ENCODE measurements at places on chromosomes 6 and 20.

DNA sequence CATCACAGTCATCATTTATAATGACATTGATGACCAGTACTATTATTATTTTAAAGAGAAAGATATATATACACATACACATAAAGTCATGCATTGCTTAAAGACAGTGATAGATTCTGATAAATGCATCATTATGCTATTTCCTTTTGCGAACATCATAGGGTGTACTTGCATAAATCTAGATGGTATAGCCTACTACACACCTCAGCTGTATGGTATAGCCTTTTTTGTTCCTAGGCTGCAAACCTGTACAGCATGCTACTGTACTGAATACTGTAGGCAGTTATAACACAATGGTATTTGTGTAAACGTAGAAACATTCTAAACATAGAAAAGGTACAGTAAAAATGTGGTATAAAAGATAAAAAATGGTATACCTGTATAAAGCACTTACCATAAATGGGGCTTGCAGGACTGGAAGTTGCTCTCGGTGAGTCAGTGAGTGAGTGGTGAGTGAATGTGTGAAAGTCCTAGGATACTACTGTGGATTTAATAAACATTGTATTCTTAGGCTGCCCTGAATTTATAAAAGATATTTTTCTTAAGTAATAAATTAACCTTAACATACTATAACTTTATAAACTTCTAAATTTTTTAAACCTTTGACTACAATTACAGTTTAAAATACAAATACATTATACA is 23.9 kb downstream of the QKI start:
- DNase-seq, result no peak

- no peak for DNase-seq
Observed at GRCh38 chr6:153564803-153565202, 433.7 kb upstream of the RGS17 start.

DNA sequence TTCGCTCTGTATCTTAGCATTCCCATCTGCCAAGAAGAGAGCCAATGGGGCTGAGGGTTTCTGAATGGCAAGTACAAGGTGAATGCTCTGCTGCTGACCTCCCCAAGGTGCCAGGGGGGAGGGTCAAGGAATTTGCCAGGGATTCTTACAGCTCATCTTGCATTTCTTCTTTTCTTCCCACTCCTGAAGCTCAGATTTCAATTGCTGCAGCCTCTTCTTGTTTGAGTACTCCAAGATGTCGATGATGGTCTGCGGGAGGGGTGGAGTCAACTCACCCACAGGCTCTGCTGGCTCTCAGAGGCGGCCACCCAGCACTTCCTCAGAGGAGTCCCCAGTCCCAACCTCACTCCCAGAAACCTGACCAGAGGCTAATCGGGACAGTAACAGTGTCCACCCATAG is 12.4 kb downstream of the C20orf96 start:
- no peak for DNase-seq

- no peak for DNase-seq
Observed at GRCh38 chr20:4297127-4297826, 281.9 kb upstream of the RNF24 start.

DNA sequence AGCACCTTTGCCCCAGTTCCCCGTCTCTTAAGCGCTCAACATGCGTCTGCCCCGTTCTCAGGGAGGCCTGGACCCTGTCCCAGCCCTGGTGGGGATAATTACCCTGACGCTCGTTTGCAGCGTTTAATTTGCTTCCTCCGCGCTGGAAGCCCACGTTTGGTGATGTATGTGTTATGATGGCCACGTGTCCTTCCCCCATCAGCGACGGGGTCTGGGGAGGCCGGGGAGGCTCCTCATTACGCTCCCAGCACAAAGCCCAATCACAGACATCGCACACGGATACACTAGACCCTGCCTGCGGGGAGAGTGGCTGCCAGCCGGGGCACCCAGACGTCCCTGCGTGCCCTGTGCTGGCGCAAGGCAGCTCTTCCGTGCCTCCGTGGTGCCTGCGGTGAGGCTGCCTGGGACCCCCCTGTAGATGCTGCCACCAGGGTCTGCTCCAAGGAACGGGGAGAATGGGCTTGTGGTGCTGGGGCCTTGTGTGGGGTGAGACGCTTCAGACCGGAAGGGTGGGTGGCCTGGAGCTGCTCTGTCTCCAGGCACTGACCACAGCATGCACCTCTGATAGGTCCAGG is 10.2 kb upstream of the CHRNA4 start:
- no peak for DNase-seq

DNA sequence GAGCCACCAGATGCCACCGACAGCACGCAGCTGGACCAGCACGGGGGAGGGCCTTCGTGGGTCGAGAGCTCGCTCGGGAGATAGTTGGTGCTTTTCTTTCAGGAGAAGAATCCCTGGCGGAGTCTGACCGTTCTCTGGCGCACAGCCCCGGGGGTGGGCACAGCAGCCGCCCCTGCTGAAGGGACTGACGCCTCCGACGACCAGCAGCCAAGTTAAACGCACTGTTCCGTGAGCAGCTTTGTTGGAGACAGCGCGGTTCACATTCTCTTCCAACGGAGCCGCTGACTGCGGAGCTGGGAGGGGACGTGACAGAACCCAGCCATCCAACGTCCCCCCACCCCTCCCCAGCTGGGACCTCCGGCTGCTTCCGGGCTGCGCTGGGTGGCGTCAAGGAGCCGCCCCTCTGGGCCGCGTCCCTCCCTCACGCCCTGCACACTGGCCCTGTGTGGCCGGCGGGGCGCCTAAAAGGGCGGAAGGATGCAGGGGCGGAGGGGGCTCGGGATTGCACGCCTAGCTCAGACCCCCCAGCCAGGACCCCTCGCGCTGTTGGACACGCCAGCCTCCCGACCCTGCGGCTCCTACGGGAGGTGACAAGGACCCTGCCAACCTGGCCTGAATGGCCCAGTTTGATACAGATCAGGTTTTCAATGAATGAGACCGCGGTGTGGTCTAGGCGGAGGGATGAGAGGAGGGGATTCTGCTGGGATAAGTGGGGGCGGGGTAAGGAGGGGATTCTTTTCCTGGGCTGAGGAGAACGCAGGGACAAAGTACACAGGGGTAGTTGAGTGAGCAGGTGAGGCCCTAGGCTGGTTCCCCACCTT is 36.4 kb upstream of the KHDC1 start:
- DNase-seq, result no peak

GRCh38 chr6:118844915-118845314 is 49.0 kb upstream of the ASF1A start:
- DNase-seq, result no peak

DNA sequence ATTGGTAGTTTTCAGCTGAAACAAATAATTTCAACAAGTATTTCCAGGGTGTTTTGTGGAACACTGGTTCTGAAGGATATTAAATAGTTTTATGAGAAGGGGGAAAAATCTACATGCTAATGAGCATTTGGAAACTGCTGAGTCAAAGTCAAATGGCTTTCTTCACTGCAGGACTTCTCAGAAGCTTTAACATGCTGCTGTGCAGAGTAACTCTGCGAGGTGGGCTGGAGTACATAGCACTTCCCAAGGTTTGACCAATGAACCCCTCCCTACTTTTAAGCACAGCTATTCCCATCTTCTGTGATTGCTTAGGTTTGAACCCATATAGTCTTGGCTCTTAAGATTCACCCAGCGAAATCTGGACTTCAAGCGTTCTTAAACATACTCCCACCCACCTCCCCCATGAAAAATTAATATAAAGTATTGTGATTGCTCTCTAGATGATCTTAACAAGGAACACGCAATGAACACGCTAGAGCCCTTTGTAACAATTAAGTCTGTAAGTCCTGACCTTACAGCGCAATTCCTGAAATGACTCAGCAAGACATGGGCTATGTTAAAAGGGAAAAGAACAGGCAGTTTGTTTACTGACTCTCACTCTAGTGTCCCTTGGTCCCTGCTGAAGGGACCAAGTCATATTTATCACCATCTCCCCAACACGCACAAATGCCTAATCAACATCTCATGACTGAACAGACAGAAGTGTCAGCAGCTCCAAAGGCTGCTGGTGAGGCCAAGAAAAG is 105.2 kb downstream of the NFATC2 start:
- no peak for DNase-seq

- peak; percentile 45 for DNase-seq
Observed at GRCh38 chr6:31814677-31815024, 432 bp downstream of the HSPA1L start.

DNA sequence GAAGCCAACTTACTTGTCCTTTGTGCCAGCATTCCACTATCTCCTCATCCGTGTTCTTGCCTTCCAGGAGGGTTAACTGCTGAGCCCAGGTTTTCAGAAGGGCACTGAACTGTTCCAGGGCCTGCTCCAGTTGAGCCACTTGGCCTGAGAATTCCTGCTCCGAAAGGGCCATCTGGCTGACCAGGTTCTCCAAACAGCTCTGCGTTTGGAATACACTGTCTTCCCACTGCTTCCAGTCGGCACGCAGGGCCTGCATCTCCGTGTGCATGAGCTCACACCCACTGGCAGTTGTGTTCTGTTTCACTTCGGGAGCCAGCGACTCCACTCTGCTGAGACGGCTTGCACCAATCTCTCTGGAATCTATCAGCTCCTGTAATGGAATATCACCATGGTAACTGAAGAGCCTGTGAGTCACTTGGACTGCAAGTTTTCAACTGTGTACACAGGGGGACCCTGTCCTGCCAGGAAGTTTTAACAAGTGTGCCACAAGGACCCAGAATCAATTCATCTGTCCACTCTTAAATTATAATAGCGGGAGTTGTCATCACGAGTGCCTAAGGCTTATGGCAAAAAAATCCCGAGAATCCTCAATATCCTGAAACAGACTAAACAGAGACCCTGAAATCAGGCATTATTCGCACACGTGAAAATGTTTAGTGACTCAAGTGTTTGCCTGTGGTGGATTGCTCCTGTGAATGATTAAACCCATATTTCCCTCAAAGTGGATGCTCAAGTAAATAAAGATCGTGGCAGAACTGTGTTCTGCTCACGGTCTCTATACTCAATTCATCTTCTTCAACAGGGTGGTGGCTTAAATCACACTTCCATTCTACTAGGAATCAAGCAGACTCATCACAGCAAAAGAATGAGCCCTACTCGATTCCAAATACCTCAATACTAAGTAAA is 255.9 kb downstream of the SYNE1 start:
- DNase-seq, result no peak

DNA sequence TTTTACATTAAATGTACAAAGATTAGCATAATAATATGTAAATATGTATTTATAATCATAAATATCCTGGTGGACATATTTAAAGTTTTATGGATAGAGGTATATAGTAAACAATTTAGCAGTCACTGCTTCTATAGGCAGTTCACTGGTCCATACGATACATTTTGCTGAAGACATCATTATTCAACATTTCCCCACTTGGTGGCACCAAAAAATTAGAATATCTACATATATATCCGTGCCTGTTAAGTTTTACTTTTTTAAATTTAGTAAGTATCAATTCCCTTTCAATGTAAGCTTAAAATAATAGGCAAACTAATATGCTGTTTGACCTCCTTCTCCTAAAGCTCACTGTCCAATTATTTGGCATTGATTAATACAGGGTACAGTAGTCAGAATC is 64.2 kb downstream of the LMBRD1 start:
- no peak for DNase-seq

DNA sequence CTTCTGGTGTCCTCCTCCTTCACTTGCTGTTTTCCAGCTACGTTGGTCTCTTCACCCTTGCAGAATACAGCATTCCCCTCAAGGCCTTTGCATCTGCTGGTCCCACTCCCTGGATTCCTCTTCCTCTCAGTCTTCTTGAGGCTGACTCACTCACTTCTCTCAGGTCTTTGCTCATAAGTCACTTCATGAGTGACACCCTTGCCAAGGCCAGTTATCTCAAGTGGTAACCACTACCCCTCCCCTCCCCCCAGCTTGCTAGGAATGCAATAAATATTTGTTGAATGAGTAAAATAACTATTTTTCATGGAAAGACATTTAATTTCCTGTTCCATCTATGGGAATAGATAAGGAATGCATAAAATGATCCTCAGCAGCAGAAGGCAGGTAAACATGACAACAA is 131.7 kb downstream of the PLCB4 start:
- no peak for DNase-seq

DNA sequence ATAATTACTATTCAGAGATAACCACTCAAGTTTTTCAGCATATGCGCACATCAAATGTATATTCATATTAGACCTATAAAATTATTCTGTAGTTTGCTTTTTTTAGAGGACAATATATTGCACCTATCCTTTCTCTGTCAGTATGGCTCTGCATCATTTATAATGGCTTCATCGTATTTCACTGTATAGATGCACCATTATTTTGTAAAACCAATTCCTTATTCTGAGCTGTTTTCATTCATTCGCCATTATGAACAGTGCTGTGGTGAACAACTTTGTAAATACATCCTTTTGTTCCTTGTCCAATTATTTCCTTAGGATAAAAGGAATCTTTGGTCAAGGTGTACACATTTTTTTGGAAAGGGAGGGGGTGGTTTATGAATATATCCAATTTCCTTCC is 29.2 kb upstream of the BCAS4 start:
- no peak for DNase-seq

- DNase-seq, result no peak
Observed at GRCh38 chr6:41719436-41720261, 15.8 kb downstream of the TFEB start.

- DNase-seq, result no peak
Observed at GRCh38 chr20:40749985-40750506, 61.0 kb upstream of the MAFB start.

DNA sequence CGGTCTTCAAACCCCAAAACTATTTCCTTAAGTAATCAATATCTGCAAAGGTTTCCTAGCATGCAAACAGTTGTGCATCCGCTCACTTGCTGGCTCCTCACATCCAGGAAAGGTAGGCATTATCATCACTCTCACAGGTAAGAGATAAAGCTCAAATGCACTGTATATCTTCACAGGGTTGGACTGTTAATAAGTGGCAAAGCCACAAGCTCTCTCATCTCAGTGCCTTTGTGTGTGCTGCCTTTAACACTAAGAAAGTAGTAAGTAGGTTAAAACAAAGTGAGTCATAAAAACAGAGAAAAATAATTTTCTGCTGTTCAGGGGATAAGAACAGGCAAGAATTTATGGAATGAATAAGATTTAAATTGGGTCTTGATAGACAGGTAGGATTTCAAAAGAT is 21.3 kb downstream of the MAN1A1 start:
- DNase-seq, result no peak

DNA sequence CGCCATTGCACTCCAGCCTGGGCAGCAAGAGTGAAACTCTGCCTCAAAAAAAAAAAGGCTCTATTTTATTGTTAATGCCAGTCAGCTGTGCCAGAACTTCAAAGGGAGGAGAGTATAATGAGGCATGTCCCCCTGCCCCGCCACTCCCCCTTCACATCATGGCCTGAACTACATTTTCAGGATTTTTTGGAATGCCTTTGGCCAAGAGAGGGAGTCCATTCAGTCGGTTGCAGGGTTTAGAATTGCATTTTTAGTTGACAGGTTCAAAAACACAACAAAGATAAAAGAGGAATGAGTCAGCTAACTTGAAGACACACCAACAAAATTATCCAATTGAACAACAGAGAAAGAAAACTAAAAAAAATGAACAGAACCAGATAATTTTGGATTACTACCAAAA is 59.1 kb downstream of the CEP43 start:
- no peak for DNase-seq

DNA sequence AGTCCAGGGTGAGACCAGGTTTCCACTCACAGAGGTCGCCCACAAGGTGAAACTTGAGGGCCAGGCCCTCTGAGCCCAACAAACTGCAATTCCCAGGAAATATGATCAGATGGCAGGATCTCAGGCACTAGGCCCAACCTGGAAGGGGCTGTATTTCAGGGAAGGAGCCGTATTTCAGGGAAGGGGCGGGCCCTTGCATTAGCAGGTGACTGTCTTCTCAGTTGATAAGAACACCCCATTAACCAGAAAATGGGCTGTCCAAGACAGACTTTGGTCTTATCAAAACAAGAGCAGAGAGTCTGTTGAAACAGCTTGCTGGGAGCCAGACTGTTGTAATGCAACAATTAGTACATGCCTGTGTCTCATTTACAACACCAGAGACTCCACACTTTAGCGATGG is 10.9 kb upstream of the BNIP5 start:
- no peak for DNase-seq

GRCh38 chr6:110689275-110689935 is 125.9 kb downstream of the CDK19 start:
- no peak for DNase-seq

Measured in esophagus squamous epithelium (tissue), 5 donors.